AG04449 (cell line): ENCODE measurements at places on chromosomes 5 and 9.

- DNase-seq, result no peak
Measured at GRCh38 chr5:168413062-168413461, 73.2 kb upstream of the RARS1 start.

- no peak for DNase-seq
Measured at GRCh38 chr5:159106193-159106568, 6.5 kb upstream of the EBF1 start.

GRCh38 chr9:214648-215493, at the start of gene DOCK8:
TSS of gene DOCK8 (plus strand) at chr9:214865. CDS start at chr9:214977, 112 bp downstream.
- no peak for DNase-seq

DNA sequence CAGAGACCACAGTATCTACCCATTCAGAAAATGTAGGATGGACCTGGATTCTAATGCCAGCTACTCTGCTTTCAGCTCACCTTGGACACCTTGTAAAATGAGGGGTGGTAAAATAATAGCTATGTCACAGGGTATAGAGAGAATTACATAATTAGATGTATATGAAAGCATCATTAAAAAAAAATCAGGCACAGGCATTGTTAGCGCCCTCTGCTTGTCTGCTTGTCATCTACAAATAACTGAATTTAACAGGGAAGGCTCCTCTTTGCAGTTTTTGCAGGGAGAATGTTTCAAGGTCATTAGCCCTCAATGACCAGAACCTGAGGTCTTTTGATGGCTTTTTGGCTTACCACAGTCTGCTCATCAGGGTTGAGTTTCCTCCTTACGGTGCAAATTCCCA, 58.0 kb downstream of the GPR21 start:
- no peak for DNase-seq

GRCh38 chr5:142143878-142144277, 35.3 kb downstream of the NDFIP1 start:
- DNase-seq, result no peak

DNA sequence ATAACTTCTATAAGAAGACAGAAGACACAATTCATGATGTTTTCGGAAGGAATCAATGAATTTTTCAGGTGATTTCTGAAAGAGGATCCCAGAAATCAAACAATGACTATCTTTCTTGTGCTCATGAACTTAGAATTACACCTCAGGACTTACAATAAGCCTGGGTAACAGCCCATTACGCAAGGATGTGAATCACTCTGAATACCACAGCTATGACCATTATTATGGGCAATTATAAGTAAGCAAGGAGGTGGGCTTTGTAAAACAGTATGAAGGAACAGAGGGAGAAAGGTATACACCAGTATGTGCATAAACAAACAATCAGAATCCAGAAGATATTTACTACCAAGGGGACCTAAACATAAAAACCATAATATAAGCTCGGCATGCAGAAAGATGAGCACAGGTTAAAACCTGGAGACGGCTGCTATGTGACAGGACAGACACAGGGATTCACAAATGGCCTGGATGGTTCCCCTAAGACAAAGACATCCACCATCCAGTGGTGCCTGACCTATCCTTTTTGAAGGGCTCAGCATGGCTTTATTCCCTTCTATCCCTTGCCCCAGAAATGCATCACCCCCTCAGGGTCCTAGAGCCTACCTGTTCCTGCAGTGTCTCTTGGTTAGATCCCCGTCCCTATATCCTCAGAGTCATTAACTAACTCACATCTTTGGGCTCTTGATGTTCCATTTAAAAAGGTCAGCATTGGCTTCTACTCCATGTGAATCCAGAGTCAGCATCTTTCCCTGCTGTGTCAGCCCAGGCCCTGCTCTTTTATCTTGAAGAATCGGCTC, 21.8 kb upstream of the PPP2CA start:
- peak; percentile 63 for DNase-seq

GRCh38 chr5:179378441-179379271, 33.4 kb upstream of the ADAMTS2 start:
- DNase-seq, result peak; percentile 80

GRCh38 chr9:5446451-5447236, 3.7 kb upstream of the CD274 start:
- no peak for DNase-seq

DNA sequence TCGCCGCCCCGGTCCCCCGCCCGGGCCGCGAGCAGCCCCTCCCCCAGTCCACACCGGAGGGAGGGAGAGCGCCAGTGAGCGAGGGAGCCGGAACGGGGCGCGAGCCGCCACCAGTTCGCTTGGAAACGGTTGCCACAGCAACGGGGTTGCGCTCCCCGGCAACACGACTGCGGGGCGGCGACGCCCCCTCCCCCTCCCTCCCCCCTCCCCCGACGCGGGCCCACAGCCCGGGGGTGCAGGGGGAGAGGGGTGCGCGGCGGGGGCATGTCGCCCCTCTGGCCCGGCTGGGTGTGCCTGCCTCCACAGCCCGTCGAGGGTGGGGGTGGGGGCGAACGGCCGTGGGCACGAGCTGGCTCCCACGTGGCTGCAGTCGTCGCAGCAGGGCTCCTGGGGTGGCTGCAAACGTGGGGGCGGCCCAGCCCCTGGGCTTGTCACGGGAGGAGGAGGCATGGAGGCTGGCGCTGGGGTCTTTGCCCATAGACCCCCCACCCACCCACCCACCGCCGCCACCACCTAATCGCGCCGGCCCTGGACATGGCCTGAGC, 524 bp downstream of the PRR7 start:
- no peak for DNase-seq

GRCh38 chr5:131270809-131271208, 7.0 kb downstream of the CDC42SE2 start:
- DNase-seq, result no peak

- DNase-seq, result no peak
Measured at GRCh38 chr9:127124111-127124531, 1.7 kb upstream of the ANGPTL2 start.

DNA sequence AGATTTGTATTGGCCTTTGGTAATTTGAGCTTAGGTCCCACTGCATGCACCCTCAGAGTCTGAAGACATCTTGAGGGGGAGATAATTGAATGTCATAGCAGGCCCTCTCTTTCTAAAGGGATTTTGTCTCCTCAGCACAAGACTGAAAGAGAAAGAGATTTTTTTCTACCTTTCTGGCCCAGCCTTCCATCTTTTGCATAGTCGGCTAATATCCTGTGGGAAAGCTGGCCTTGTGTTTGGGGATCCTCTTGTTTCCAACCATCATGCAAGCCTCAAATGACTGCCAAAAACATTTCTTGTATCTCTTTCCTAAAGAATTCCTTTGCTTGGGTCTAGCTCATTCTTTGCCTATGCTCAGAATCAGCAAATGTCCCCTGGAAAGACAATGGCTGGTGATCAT, 42.0 kb upstream of the CDK5RAP2 start:
- no peak for DNase-seq

DNA sequence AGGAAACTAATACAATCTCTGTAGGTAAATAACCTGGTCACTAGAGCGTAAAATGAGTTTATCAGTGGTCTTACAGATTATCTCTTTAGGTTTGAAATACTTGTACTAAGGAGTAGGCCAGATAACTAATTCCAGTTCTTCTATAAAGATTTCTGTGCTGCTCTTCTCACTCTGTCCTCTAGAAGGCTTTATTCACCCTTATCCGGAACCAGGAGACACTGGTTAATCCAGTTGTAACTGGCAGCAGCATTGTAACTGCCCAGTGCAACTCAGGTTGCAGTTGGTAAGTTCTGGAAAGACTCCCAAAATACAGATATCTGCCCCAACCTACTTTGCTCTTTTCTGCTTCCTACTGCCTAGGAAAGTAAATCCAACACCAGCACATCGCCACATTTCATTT, 19.8 kb downstream of the C5orf22 start:
- DNase-seq, result no peak

GRCh38 chr5:14105718-14106410, 37.3 kb upstream of the TRIO start:
- peak; percentile 63 for DNase-seq

DNA sequence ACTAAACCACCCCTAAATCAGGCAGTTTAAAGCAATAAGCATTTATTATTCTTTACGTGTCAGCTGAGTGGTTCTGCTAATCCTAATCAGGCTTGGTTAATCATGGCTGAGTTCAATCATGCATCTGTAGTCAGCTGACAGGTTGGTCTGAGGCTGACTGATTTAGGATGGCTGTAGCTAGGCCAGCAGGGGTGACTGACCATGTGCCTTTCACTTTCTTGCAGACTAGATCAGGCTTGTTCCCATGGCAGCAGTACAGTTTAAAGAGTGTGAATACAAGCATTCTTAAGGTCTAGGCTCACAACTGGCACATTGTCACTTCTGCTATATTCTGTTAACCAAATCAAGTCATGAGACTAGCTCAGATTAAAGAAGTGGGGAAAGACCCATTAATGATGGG, 16.1 kb upstream of the MPDZ start:
- no peak for DNase-seq
